ENCODE measurements at places on chromosomes 5 and 9.

GRCh38 chr5:51225789-51226742, 157.2 kb upstream of the ISL1 start:
- no peak for DNase-seq

GRCh38 chr9:103730866-103731265, 363.2 kb upstream of the SMC2 start:
- no peak for DNase-seq

DNA sequence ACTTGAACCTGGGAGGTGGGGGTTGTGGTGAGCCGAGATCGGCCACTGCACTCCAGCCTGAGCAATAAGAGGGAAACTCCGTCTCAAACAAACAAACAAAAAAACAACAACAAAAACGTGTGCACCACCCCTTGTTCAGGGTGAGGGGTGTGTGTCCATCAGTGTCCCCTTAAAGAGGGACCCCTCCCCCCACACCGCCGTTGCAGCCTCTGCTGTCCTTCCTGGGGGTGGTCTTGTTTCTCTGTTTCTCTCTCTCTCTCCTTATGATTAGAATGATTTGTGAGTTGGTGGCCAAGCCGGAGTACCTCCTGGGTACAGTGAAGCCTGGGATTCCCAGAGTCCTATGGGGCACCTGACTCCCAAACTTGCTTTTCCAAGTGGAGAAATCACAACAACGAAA, 49.6 kb downstream of the RGS3 start:
- no peak for DNase-seq

GRCh38 chr5:173689171-173689736, 72.8 kb upstream of the BOD1 start:
- DNase-seq: no peak

DNA sequence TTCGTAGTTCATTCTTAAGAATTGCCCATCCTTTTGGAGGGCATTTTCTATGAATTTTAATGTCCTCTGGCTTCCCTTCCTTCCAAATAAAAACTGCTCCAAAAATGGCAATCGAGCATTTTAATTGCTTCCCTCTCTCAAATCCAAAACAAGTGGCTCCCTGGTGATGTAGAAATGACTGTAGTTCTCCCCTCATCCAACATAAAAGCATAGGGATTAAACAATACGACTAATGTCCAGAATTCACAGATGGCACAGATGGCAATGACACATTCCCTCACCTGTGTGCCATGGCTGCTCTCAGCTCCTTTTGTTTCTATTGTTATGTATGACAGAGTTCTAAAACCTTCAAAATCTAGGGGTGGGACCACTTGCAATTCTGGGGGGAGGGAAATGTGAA, 417.3 kb downstream of the RAB3C start:
- no peak for DNase-seq

DNA sequence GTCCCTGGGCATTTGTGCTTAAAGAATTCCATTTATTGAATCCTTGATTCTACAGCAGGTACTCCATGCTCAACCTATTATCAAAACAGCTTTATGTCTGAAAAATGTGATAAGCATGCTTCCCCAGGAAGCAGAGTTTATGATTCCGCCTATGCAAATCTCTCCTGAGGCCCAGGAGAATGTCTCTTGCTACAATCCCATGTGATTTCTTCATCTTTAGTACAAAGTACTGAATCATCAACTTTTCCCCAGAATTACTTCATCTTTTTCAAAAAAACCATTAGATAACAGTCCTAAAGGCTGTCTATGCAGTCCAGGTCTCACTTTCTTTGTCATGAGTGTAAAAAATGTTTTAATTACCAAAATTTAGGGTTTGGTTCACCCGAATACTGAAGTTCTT, 130.2 kb upstream of the ADAMTSL1 start:
- peak; percentile 18 for DNase-seq

- no peak for DNase-seq
Measured at GRCh38 chr5:96629774-96630173, 32.4 kb upstream of the CAST start.
